Activated effector memory CD4-positive, alpha-beta T cell treated with Interleukin-2 at 50 U/mL for 16 hours (primary cell): ENCODE measurements at places on chromosomes 11 and 22.

- DNase-seq, result no peak
Measured at GRCh38 chr11:72069787-72070251, 10.5 kb downstream of the NUMA1 start.

GRCh38 chr11:59273373-59273841, 60.7 kb upstream of the MPEG1 start:
- DNase-seq, result no peak

DNA sequence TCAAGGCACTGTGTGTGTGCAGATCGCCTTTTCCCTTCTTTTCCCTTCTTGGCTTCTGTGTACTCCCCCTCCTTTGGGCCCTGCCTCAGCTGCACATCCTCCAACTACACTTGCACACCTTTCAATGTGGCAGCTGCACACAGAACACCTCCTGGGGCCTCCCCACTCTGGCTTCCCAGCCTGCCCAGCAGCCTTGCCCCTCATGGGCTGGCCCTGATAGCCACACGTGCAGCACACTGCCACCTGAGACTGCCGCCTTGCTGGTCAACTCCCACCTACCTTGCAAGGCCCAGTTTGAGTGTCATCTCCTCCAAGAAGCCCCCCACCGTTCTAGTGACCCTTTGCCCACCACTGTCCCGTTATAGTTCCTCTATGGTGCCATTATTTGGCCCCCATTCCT, 77.3 kb upstream of the ARFGAP3 start:
- no peak for DNase-seq

DNA sequence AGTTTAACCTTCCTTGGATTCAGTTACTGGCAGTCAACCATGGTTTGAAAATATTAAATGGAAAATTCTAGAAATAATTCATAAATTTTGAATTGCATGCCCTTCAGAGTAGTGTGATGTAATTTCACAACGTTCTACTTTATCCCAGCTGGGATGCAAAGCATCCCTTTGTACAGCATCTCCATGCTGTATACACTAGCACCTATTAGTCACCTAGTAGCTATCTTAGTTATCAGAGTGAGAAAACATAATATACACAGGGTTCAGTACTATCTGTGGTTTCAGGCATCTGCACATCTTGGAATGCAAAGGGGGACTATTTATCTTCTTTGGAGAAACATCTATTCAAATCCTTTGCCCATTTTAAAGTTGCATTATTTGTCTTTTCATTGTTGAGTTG, 30.8 kb downstream of the CBL start:
- DNase-seq, result no peak

DNA sequence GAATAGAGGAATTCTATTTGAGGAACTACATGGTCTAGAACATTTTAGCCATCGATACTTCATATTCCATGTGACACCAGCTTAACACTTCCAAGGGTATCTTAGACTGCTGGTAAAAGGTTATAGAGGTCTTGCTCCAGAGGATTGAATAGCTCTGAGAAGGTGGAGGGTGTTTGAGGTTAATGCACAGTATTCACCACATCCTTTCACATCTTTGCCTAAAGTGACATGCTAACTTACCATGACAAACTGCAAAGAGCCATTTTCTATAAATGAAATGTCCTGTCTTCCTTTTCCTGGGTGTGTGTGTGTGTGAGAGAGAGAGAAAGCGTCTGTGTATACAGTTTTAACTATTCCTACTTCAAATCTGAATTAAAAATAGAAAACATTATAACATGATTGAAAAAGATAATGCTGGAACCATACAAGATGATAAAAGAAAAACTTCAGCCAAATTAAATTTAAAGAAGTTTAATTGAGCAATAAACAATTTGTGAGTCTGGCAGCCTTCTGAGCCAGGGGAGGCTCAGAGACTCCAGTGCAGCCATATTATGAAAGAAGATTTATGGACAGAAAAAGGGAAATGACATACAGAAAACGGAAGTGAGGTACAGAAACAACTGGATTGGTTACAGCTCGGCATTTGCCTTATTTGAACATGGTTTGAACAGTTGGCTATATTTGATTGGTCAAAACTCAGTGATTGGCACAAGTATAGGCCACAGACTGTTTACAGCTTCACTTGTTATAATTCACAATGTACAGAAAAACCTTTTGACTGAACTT, 320.9 kb upstream of the CCDC179 start:
- DNase-seq, result no peak

DNA sequence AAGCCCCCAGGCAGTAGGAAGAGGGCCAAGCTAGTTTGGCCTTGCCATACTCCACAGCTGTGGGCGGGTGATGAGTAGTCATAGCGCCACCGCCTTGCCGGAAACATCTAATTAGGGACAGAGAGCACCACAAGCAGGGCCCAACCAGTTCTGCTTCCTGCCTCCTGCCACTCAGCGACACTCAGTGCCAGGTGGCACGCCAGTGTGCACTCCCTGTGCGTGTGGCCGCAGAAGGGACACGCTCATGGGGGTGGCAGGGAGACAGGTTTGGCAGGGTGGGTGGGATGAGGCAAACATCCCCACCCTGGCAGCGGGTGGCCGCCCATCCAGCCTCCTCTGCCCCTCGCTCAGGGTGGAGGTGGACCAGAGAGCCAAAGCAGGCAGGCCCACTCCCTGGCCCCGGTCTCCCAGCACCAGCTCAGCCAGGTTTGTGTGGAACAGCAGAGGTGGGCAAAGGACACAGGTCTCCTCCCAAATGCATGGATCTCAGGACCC, 4.9 kb downstream of the OVOL1 start:
- peak; percentile 36 for DNase-seq

DNA sequence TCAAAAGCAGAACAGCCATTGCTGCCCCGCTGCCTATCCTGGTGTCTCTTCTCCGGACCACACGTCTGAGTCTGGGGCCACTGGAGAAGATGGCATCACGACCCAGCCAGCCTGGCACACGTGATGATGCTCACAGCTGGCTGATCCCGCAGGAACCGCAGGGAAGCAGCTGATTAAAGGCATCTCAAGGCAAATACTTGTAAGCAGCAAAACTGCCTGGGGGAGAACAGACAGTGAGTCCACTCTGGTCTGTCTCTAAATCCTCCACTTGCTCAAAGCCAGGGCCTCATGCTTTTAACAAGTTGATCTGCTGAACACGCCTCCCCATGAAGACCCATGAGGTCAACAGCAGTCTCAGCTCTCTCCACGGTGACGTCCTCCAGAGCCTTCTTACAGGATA, 108.6 kb downstream of the BRD1 start:
- DNase-seq, result no peak

DNA sequence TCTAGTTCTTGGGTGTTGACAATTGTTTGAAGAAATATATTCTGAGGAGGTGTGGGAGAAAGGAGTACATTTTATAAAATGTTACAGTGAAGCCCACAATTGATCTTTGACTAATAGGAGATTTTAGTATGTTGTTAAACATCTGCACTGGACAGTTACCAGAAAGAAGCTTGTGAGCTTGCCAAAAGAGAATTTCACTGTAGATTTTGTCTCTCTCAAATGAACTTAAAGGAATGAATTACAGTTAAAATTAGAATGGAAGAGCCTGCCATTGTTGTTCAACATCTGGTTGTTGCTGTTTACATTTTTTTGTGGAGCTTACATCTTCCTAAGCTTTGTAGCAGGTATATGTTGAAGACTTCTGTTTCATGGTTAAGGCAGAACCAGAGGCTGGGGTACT, 620.5 kb upstream of the CCDC179 start:
- DNase-seq, result no peak

GRCh38 chr11:101436511-101437142, 147.2 kb downstream of the TRPC6 start:
- no peak for DNase-seq

GRCh38 chr11:78370406-78371172, 47.0 kb downstream of the GAB2 start:
- no peak for DNase-seq

- peak; percentile 84 for DNase-seq
Measured at GRCh38 chr22:37566903-37567798, 6.9 kb downstream of the CDC42EP1 start.

GRCh38 chr22:35375031-35375430, 5.9 kb upstream of the HMOX1 start:
- DNase-seq, result no peak

DNA sequence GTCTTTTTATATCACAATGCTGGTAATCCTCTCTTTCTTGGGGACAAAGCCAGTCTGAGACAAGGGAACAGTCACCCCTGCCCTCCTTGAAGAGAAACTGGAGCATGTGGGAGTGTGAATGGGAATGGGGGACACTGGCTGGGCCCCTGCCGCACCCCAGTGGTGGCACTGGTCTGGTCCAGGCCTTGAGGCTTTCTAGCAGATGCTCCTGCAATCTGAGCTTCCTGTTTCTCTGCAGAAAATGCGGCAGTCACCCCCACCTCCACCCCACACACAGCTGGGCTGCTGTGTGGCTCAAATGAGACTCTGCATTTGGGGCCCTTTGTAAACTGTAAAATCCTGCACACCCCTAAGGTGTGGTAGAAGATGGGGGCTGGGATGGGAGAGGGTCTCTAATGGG, 6.6 kb upstream of the MARK2 start:
- no peak for DNase-seq

DNA sequence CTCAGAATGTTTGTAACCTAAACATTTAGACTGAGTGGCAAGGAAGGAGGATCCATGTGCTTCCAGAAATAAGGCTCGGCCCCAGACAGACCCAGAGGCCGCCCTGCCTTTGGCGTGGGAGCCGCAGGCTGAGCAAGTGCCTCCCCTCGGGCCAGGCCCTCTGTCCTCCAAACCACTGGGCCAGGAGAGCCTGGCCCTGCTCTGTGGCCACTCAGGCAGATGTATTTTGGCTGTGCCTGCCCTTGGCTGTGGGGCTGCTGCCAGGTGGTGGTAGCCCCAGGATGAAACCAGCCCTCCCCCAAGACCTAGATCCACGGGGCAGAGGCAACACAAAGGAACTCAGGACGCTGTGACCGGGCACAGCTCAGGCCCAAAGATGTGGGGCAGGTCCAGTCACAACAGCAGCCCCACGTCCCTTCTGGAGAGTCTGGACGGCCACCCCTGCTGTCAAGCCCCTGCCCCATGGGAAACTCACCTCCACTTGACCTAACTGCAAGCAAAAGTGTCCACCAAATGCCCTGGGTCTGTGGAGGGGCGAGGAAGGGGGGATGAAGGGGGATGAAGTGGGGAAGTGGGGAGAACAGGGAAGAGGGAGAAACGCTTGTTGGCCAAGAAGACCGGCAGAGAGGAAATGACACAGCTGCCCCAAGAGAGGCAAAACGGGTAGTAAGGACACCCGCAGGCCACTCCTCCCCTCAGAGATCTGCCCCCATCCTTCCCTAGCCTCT, 24.0 kb downstream of the PISD start:
- DNase-seq, result no peak

- DNase-seq, result no peak
Measured at GRCh38 chr11:86748296-86748695, 52.0 kb upstream of the PRSS23 start.

DNA sequence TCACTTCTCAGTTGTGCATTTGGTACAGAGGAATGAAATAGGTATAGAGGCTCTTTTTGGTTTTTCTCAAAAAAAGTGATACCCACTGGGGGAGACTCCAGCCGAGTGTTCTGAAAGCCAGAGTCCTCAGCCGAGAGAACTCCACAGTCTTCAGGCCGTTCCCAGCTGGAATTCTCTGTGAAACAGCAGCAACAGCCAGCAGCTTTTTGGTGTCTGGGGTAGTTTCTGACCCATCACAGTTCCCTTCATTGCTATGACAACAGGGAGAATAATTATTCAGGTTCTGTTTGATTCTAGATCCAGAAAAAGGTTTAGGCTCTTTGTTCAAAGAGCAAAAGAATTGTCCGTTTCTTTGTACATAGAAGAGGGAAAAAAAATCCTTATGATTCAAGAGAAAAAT, 84.6 kb downstream of the C22orf31 start:
- DNase-seq, result no peak

DNA sequence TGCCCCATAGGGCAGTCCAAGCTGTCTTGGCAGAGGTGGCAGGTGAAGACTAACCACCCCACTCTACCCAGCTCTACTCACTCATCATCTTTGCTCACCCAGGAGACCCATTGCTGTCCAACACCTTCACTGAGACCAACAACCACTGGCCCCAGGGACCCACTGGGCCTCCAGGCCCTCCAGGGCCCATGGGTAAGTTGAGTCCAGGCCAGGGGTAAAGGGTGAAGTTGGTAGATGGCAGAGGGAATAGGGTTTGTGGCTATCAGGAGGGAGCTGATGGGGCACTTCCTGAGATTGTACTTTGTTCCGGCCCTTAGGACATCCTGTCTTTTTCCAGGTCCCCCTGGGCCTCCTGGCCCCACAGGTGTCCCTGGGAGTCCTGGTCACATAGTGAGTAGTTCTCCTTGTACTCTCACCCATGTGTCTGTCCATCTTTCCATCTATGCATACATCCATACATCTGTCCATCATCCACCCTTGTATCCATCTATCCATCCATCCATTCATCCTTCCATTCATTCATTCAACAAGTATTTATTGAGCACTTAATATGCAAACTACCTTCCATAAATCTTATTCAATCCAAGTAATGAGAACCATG, 27.7 kb downstream of the EMID1 start:
- no peak for DNase-seq

GRCh38 chr11:6248248-6248647, 9.4 kb downstream of the CNGA4 start:
- no peak for DNase-seq

- DNase-seq, result no peak
Measured at GRCh38 chr22:36965696-36966095, 52.3 kb downstream of the CSF2RB start.

GRCh38 chr22:44585559-44586350, 87.7 kb upstream of the RTL6 start:
- no peak for DNase-seq

GRCh38 chr22:17980015-17980590, 44.3 kb downstream of the MICAL3 start:
- DNase-seq, result no peak

GRCh38 chr11:87560352-87560751, 522.6 kb downstream of the TMEM135 start:
- no peak for DNase-seq

GRCh38 chr11:65872586-65873317, at the start of gene EFEMP2:
TSS of gene EFEMP2 (minus strand) at chr11:65872800. CDS start at chr11:65872354, 446 bp downstream.
- DNase-seq, result no peak

DNA sequence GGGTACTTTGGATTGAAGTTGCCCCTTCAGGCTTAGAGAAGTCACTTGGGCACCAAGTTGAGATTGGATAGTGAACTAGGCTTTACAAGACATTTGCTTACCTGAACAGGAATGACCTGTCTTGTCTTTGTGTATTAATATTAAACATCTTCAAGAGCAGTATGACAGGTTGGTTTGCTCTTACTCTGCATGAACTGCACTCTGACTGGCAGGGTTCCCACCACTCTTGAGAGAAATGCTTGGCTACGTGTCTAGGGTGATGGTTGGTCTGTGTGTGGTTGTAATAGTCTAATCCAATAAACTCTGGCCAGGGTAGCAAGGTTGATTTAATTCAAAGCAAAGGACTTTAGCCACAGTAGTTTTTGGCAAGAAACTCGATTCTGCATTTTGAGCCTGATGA, 20.1 kb upstream of the SPTBN2 start:
- no peak for DNase-seq

GRCh38 chr11:116457336-116458007, 315.3 kb downstream of the BUD13 start:
- DNase-seq, result no peak

GRCh38 chr11:8586184-8586583, 7.8 kb downstream of the STK33 start:
- no peak for DNase-seq

GRCh38 chr22:28023774-28024173, 104.7 kb upstream of the PITPNB start:
- no peak for DNase-seq
